ENCODE measurements at places on chromosomes 5 and 9. TPM values are rescaled to one million over a fixed set of nuclear protein-coding genes. Genes with fewer than 3 reads are reported as not detected.

DCAF12 gene
- polyA plus RNA-seq, result 26.3 TPM

NEURL1B gene
- polyA plus RNA-seq, result 5.0 TPM

GIN1 gene
- polyA plus RNA-seq, result 4.3 TPM

PRLR gene
- 0.45 TPM for polyA plus RNA-seq

GRCh38 chr5:123483446-123484077 is 28.4 kb upstream of the CSNK1G3 start:
- no peaks in the 10 kb centered on the region for H3K4me1 ChIP-seq
- H3K27me3 ChIP-seq, result no peaks in the 10 kb centered on the region
- DNase-seq, result no peak
- H3K4me3 ChIP-seq, result no peak overlapping the region

DNA sequence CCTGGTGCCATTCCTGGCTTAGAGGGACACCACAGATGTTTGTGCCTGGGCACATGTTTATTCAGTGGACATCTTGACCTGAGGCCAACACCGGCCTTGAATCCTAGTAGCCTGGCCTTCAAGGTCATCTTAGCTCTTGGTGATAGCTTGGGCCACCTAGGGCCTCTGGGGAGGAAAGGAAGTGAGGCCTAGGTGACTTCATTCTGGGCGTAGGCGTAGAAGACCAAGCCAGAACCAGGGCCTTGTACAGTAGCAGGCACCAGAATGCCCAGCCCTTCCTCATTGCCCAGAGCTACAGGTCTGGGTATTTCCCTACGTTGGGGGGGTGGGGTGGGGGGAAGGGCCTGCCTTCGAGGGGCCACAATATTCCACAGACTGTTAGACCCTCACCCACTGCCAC is 33.8 kb downstream of the WNK2 start:
- H3K4me1 ChIP-seq, result no peaks in the 10 kb centered on the region
- no peak for DNase-seq
- H3K4me3 ChIP-seq, result no peak overlapping the region
- no peak overlapping the region for H3K27ac ChIP-seq
- no peaks in the 10 kb centered on the region for H3K27me3 ChIP-seq

DNA sequence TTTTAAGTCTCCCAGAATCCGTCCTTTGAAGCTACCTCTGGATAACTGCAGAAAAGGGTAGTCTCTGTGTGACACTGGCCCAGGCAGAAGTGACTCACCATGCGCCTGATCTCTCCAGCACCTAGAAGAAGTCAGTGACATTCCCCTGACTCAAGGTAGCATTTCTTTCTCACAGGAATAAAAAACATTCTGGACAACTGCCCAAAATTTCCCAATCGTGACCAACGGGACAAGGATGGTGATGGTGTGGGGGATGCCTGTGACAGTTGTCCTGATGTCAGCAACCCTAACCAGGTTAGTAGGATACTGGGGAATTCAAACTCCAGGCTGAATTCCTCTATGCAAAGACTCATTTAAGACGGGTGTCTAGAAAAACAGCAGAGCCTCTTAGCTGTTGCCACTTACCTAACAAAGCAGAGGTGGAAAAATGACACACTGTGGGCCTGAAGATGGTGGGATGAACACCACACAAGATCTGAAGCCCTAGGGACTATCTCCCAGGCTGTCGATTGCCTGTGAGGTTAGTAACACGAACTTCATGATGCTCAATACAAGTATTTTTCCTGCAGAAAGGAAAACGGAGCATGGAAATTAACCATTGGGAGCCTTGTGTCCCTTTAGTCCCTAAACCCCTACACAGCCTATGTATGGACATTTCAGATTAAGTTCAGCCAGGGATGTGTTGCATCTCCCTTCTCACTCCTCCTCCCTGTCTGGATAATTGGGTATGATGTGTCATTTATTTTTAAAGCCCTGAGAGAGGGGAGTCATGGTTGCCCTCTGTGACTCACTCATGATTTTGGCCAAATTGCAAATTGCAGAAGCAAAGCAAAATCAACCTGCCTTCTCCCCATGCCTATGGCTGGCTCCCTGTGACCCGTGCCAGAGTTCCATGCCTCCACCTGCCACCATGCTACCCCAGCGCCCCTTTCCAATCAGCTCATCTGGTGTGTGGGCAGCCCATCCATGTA is 37.2 kb downstream of the THBS4 start:
- DNase-seq, result peak; percentile 21
- H3K27ac ChIP-seq, result no peak overlapping the region
- H3K27me3 ChIP-seq, result no peaks in the 10 kb centered on the region

GRCh38 chr5:137022725-137023124 is 476.4 kb downstream of the SPOCK1 start:
- no peak overlapping the region for H3K27ac ChIP-seq
- no peaks in the 10 kb centered on the region for H3K4me1 ChIP-seq
- no peaks in the 10 kb centered on the region for H3K36me3 ChIP-seq

DNA sequence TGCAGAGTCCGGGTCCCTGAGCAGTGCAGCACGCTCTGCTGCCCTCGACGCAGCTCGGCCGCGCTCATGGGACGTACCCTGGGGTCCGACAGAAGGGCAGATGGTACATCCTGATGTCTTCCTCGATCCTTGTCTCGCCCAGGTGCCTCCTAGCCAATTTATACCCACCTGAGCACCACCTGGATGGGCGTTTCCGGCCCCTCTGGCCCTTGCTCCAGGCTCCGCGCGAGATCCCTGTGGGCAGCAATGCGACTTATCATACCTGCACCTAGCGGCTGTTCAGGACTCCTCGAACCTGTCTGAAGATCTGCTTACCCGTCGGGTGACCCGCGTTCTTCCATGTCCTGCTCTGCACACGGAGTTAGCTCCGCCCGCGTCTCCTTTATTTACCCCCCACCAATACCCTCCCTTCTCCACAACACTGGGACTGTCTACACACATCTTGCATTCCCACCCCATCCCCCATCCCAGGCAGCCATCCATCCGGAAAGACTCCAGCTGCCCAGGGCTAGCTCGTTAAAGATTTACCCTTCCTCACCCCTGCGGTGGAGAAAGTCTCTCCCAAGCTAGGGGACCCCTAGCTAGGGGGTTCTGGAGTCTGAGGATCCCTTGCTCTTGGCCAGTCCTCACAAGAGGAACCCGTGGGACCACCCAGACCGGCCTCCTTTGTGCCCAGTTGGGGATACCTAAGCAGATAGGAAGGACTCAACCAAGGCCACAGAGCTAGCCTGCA is at the start of gene KIF12:
Gene KIF12 (minus strand): TSS at position 357 of the 733 bp plus-strand sequence. CDS start 16 bp downstream, at position 341.
- H3K4me1 ChIP-seq, result no peaks in the 10 kb centered on the region
- no peak within 1 kb of the TSS for H3K27ac ChIP-seq
- H3K4me3 ChIP-seq, result no peak within 1 kb of the TSS
- DNase-seq, result no peak

GRCh38 chr5:176152191-176152929 is 85.9 kb upstream of the SIMC1 start:
- H3K4me1 ChIP-seq, result no peaks in the 10 kb centered on the region
- no peaks in the 10 kb centered on the region for H3K27me3 ChIP-seq
- H3K36me3 ChIP-seq, result no peaks in the 10 kb centered on the region
- no peak overlapping the region for H3K4me3 ChIP-seq
- DNase-seq, result peak; percentile 54

DNA sequence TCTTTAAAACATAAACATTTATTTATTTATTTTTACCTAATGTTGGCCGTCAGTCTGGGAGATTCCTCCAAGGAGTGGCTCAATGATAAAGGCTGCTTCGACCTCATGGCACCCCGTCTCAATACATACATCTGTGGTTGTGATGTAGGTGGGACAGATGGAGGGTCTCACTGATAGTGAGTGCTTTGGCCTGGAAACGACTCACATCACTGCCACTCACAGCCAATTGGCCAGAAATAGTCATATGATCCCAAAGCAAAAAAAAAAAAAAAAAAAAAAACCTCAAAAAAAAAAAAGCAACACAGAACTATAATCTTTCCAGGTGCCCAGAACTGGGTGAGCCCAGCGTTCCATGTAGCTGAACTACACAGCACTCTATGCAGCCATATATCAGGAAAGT is 125.4 kb downstream of the PSAT1 start:
- H3K4me3 ChIP-seq, result no peak overlapping the region
- no peak overlapping the region for H3K27ac ChIP-seq
- H3K27me3 ChIP-seq, result no peaks in the 10 kb centered on the region
- DNase-seq, result no peak
- H3K4me1 ChIP-seq, result no peaks in the 10 kb centered on the region
- no peaks in the 10 kb centered on the region for H3K36me3 ChIP-seq

DNA sequence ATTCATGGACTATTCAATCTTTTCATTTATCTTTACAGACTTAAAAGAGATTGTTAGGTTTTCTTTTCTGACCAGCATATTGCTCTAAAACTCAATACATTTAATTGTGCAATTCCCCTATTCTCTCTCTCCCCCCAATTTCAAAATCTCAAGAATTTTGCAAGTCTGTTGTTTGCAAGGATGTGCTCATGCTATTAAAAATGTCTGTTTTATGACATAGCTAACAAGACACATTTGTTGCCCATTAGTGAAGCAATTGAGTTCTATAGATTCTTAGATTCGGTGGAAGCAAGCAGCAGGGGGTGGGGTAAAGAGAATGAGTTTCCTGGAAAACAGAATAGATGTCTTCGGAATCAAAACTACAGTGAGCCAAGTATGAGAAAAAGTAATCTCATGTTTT is 8.5 kb upstream of the CSNK1A1 start:
- no peak for DNase-seq
- no peaks in the 10 kb centered on the region for H3K27me3 ChIP-seq
- H3K4me3 ChIP-seq, result no peak overlapping the region
- H3K36me3 ChIP-seq, result no peaks in the 10 kb centered on the region
- peaks cover 14% of the 10 kb centered on the region for H3K4me1 ChIP-seq

- DNase-seq, result no peak
- H3K27ac ChIP-seq, result no peak overlapping the region
- H3K4me1 ChIP-seq, result no peaks in the 10 kb centered on the region
Observed at GRCh38 chr9:130970855-130971254, 31.8 kb upstream of the FIBCD1 start.

- H3K4me1 ChIP-seq, result no peaks in the 10 kb centered on the region
- peak within 1 kb of the TSS; percentile 97 for H3K27ac ChIP-seq
- no peaks in the 10 kb centered on the region for H3K27me3 ChIP-seq
- H3K4me3 ChIP-seq, result peak within 1 kb of the TSS; percentile 83
- DNase-seq, result peak; percentile 93
Observed at GRCh38 chr5:43514816-43515677, at the start of gene C5orf34. Gene C5orf34 (minus strand): TSS chr5:43515148. CDS start chr5:43509339, 5,809 bp downstream.

DNA sequence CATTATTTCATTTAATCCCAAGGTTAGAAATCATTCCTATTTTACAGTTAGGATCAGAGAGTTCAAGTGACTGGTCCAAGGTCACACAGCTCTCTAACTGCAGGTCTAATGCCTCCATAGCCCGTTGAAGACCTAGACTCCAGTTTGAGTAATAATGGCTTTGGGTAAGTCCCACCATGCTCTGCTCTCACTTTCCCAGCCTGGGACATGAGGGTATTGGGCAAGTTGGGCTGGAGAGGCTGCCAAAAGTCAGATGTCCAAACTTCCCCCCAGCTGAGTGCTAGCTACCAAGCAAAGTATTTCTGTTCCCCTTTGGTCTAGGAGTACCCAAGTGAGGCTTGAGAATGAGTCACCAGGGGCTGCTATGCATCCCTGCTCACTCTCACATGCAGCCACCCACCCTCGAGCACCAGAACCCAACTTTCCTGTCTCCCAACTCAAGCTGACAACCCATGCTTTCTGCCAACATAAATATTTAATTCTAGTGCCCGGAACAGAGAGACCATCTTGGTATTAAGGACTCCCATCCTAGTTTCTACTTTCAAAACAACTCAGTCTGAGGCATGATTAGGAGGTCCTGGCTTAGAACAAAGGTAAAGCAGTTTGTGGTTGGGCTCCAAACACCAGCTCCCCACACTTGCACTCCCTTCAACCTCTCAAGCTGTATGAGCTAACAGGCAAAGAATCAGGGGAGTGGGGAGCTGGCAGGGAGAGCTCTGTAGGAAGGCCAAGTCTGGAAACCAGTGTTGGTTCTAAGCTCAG is 236.5 kb upstream of the TRIM32 start:
- no peaks in the 10 kb centered on the region for H3K27me3 ChIP-seq
- no peak overlapping the region for H3K4me3 ChIP-seq
- H3K36me3 ChIP-seq, result no peaks in the 10 kb centered on the region

DNA sequence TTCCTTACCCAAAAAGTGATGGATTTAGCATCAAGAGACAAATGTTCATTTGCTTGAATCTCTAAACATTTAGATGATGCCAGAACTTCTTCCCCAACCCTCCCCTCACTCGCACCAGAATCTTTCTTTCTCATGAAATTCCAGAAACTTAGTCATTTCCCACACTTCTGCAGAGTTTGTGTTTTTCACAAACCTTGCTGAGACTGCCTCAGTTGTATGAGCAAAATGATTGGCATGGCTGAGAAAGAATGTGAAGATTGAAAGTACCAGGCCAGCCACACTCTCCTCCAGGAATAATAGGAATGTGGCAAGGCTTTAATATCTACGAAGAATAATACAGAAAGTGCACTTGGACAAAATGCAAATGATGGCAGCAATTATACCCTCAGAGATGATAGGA is 428.3 kb upstream of the CDH6 start:
- no peak for DNase-seq
- no peak overlapping the region for H3K27ac ChIP-seq
- no peak overlapping the region for H3K4me3 ChIP-seq
- H3K4me1 ChIP-seq, result no peaks in the 10 kb centered on the region
- H3K36me3 ChIP-seq, result no peaks in the 10 kb centered on the region

GRCh38 chr9:20394969-20395368 is 227.3 kb downstream of the MLLT3 start:
- no peak overlapping the region for H3K27ac ChIP-seq
- H3K4me3 ChIP-seq, result no peak overlapping the region
- DNase-seq, result no peak
- H3K36me3 ChIP-seq, result no peaks in the 10 kb centered on the region
- H3K4me1 ChIP-seq, result no peaks in the 10 kb centered on the region

DNA sequence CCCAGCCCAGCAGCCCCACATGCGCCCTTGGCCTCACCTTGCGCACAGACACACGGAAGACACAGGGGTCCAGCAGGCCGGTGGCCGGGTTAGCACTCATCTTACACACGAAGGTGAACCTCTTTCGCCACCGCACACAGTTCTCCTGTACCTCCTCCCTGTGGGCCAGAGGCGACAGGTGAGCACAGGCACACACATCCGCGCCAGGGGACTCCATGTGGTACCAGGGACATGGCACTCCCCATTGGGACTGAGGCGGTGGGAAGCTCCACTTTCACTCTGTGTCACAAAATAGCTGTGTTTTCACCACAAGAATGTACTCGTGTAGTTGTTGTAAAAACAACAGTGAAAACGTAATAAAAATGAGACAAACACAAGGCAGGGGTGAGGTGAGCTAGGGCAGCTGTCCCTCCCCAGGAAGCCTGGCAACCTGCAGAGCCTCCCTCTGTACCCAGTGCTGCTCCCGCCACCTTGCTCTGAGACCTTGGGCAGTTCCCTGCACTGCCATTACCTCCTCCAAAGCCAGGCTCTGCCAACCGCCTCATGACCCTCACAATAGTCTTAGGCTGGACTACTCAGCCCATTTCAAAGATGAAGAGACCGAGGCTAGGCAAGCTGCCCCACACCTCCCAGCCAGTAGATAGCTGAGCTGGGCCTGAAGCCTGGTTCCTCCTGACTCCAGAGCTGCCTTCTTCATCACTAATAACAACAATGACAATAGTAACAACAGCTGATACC is 16.3 kb upstream of the DPM2 start:
- H3K27me3 ChIP-seq, result no peaks in the 10 kb centered on the region
- no peak overlapping the region for H3K4me3 ChIP-seq
- H3K4me1 ChIP-seq, result peaks cover 2% of the 10 kb centered on the region
- DNase-seq, result no peak
- H3K36me3 ChIP-seq, result no peaks in the 10 kb centered on the region

GRCh38 chr5:75601996-75602395 is 9.3 kb upstream of the ANKDD1B start:
- H3K27ac ChIP-seq, result no peak overlapping the region
- H3K27me3 ChIP-seq, result no peaks in the 10 kb centered on the region
- H3K4me1 ChIP-seq, result no peaks in the 10 kb centered on the region
- DNase-seq, result peak; percentile 48

Data from fibroblast of lung (primary cell).